ENCODE measurements at places on chromosomes 16 and 17.

DNA sequence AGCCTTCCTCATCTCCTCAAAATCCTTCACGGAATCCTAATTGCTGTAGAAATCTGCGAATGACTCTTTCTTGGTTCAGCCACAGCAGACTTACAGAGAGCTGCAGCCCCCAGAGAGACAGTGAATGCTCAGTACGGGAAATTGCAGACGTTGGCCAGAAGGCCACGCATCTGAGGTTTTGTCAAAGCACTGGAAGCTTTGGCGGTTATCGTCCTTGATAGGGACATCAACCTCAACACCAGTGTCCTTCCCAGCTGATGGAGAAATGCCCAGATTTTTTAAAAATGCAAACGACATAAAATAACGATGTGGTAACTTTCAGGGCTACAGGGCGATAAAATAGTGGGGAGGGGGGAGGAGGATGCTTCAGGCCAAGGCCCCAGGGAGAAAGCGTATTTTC lies 166.6 kb upstream of the CIBAR2 start:
- no peak for DNase-seq

GRCh38 chr17:27849474-27850185 lies 43.5 kb downstream of the LYRM9 start:
- no peak for DNase-seq

- no peak for DNase-seq
These were observed 431.9 kb downstream of the SHISA9 start for GRCh38 chr16:13333336-13333735.

DNA sequence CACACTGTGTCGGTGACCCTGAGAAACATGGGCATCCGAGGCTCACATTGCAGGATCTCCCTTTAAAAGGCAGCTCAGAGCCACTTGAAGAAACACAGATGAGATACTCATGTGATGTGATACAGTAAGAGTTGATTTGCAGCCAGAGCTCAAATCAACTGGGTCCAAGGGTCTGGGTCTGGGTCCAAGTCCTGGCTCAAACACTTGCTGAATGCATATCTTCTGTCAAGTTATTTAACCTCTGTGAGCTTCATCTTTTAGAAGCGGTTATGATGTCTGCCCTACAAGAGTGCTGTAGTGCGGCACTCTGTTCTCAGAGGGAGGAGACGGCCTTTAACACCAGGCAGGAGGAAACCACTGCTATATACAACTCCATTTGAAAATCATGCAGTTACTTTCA lies 6.4 kb downstream of the KRT38 start:
- DNase-seq = no peak

- DNase-seq = peak; percentile 50
These were observed at the start of gene TOM1L1 for GRCh38 chr17:54900457-54901229. Gene TOM1L1, plus strand, starts transcription at chr17:54900852. Its CDS starts 14 bp downstream, at chr17:54900866.

- DNase-seq = peak; percentile 74
These were observed 785 bp downstream of the NME3 start for GRCh38 chr16:1770328-1771187.

DNA sequence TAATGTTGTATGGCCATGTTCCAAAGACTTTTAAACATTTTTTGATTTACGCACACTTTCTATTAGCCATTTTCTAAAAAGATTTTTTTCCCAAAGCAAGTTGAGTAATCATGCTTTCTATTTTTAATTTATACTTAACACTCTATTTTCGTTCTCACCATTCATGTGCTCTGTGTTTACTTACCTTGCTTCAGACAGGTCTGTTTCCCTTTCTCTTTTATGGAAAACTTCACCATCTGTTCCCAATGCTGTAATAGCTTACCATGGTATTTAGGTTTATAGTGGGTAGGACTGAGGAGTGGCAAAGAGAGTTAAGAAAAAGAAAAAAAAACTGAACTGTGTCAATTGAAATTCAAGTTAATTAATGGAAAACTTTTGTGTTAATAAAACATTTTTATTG lies 37.5 kb upstream of the KCNJ16 start:
- no peak for DNase-seq
